ENCODE measurements at places on chromosomes 5 and 9.

GRCh38 chr5:34542818-34543217 is 113.3 kb upstream of the RAI14 start:
- no peak for DNase-seq

DNA sequence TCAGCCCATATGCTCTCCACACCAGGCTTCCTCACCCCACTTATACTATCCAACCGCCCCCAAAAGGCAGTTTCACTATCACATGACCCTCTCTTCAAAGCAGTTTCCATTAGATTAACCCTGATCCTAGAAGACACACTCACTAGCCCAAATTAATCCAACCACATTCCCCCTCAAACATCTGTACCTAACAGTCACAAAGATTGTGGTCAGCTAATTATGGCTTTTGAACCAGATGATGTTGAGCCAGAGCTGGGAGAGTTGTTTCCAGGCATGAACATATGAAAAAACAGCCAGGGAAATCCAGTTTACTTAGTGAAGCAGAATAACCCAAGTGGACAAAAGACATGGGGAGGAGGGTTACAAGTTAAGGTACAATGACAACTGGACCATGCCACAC is 131.2 kb downstream of the SPOCK1 start:
- DNase-seq: no peak

GRCh38 chr9:100761276-100761802 is 183.5 kb downstream of the CAVIN4 start:
- DNase-seq: no peak

DNA sequence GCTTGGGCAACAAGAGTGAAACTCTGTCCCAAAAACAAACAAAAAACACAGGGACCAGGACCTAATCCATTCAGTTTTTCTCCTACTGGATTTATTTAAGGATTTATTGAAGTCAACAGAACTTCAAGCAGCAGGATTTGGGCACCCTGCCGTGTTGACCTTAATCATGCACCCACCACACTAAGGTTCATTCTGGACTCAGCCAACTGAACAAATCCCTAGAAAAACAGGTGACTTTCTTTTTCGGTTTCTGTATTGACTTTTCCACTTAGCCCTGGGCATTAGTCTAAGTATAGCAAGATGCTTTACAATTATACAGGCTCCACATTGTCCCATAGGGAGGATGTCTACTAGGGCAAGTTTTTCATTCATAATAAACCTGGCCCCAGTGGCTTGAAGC is 30.0 kb downstream of the ZNF131 start:
- no peak for DNase-seq

- DNase-seq: no peak
Observed at GRCh38 chr5:18305288-18305924, 671.1 kb downstream of the TAF11L14 start.

DNA sequence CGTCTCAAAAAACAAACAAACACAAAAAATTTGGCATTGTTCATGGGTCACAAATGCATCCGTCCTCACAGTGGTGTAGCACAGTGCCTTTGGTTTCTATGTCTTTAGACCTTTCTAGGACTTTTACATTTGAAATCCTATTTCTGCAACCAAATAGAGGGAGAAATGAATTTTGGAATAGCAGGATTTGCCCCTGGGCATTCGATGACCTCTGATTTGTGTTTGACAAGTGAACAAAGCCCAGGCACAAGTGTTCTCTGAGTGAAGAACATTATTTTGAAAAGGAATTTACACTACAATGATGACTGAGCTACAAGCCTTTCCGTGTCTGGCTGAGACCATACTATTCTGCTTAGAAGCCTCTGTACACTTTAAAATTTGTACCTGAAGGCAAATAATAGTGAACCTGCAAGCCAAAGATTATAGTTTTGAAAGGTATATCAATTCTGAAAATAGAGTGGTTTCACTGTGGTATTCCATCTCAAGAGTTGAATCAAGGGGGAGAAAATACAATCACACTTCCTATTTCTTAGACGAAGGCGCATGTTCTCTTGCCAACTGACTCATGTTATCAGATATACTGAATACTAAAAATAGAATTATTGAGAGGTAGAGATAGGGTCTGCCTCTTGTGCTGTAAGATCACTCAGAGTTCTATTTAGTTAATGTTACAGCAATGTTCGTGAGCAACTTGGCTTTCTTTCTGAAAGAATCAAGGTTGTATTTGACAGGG is 297.6 kb downstream of the KDM4C start:
- DNase-seq: no peak

GRCh38 chr9:130022566-130023143 is 20.3 kb downstream of the FNBP1 start:
- no peak for DNase-seq

- no peak for DNase-seq
Observed at GRCh38 chr9:106830527-106831150, 32.3 kb upstream of the ZNF462 start.

DNA sequence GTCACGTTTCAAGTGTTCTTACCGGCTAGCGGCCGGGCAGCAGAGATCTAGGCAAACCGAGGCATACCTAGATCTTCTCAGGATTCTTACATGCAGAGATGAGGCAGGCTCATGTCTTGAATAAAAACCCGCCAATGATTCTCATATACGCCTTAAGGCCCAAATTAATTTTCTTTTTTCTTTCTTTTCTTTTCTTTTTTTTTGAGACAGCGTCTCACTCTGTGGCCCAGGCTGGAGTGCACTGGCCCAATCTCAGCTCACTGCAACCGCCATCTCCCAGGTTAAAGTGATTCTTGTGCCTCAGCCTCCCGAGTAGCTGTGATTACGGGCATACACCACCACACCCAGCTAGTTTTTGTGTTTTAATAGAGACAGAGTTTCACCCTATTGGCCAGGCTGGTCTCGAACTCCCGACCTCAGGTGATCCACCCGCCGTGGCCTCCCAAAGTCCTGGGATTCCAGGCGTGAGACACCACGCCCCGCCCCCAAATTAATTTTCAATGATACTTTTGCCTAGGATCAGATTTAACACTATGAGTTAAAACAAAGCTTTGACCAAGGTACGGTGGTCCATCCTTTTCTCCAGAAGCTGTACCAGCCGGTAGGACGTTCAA is 1.5 kb downstream of the C9orf40 start:
- DNase-seq: no peak

GRCh38 chr9:114629563-114630090 is 18.5 kb downstream of the TMEM268 start:
- no peak for DNase-seq

GRCh38 chr9:126671381-126671831 is 57.7 kb downstream of the LMX1B start:
- no peak for DNase-seq

DNA sequence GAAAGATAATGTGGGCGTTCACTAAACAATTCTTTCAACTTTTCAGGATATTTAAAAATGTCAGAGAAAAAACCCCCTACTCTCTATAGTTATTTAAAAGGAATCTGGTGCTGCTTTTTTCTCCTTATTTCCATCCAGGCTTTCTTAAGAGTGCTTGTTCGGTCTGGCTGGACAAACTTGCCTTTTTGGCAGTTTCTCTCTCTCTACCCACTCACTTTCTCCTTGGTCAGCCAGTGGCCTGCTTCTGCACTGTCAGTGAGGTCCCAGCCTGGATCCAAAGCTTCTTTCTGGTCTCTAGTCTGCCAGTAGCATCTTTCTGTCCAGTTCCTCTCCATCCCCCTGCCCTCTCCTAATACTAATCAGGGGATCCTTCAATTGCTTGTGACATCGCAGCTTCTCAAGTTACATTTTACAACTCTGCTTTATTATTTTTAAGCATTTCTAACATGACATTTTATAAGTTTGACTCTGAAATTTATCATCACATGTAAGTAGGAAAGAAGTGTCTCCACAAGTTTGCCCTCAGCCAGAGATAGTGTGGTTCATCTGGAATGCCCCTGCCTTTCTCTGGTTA is 50.4 kb downstream of the PIK3R1 start:
- no peak for DNase-seq

GRCh38 chr9:134215699-134216448 is 51.5 kb upstream of the RNU6ATAC start:
- DNase-seq: no peak

DNA sequence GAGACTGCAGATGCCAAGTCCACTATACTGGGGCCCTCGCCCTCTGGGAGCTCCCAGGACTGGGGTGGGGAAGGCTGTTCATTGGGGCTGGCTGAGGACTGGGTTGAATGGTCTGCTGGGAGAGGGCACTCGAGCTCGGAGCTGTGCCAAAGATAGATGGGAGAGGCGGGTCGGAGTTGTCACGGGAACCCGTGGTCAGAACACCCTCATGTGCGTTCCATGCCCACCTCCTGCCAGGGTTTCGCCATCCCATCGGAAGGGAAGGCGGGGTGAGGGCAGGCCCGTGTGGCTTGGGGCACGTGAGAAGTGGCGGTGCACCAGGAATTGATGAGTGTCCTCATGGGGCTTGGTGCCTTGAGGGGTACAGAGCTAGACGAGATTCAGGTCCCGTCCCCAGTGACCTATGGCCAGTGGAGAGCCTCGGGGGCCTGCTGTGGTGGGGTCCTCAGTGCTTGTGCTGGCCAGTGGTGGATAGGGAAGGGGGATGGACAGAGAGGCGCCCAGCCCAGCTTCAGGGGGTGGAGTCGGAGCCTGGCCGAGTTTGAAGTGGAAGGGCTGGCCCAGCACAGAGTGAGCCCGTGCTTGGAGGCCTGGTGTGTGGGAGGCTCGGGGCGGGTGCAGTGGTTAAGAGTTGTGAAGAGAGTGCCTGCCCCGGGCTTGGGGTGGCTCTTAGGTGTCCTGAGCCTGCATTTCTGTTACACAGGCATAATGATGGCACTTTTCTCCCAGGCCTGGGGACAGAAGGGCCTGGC is 4.3 kb downstream of the CACFD1 start:
- no peak for DNase-seq
